ENCODE measurements at places on chromosomes 1 and 21.
A peak's percentile ranks its signal among the peaks of the same experiment; 100 is the strongest.

- peak; percentile 26 for DNase-seq
These were observed 12.9 kb upstream of the IL19 start for GRCh38 chr1:206757524-206758266.

GRCh38 chr1:39857126-39857878, 26.0 kb downstream of the TRIT1 start:
- DNase-seq: no peak

GRCh38 chr1:3775490-3776230, 3.1 kb downstream of the SMIM1 start:
- peak; percentile 59 for DNase-seq

DNA sequence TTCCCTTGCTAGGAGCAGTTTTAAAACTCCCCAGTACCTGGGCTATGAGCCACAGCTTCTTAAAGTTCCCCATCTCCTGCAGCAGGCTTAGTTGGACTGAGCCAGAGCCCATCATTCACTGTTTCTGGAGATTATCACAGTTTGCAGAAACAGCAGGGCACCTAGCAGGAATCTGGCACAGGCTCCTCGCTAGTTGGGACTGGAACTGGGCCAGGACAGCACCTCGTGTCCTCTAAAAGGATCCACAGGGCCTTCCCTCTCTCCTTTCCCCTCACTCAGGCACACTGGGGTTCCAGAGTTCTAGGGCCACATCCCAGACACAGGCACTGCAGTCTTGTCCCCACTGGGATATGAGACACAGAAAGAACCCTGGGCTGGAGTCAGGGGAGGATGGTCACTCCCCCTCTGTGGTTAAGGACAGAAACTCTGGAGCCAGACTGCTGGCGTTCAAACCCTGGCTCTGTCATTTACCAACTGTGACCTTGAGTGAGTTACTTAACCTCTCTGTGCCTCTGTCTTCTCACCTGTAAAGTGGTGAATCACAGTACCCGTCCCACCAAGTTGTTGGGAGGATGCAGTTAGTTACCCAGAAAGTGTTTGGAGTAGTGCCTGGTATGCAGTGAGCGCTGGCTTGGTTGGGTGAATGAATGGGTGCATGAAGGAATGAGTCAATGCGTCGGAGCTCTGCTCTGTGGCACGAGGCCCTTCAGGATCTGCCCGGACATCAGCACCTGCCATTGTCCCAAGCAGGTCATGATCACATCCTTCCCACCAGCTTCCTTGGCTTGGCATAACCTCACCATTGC, 18.8 kb upstream of the ECE1 start:
- no peak for DNase-seq

DNA sequence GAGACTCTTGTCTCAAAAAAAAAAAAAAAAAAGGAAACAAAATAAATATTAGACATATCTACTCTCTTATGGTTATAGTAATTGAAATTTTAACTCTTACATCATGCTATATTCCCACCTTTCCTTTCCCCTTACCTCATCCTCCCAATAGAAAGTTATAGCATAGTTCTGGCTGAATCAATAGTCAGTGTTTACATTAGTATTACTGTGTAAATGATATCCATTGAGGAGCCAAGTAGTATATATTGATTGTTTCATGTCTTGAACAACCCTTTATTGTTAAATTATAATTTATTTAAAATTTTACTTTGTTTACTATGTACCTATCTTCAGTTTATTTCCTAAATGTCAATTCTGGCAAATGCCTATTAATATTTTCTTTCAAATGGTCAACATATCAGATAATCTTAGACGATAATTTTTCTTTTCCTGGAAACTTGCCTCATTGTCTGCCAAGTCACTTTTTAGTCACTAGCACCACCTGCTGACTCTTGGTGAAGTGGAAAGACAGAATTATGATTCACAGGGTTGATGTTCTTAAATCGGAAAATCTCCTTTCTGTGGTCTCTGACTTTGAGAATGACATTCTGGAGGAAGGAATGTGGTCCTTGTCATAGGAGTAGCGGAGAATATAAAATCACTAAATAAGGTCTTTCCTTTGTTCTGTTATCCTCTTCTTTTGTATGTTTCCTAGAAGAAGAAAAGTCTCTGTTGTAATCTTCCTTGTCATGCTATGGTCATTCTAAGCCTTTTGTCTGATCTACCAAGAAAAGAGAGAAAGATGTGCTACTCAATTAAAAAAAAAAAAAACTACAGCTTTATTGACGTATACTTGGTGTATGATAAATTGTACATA, 8.6 kb downstream of the HJV start:
- no peak for DNase-seq

GRCh38 chr21:16363518-16363917, 633.7 kb downstream of the USP25 start:
- no peak for DNase-seq

- DNase-seq: no peak
These were observed 17.3 kb upstream of the ABCG1 start for GRCh38 chr21:42201615-42202161.

- DNase-seq: no peak
These were observed 103.0 kb downstream of the CAMTA1 start for GRCh38 chr1:6888268-6888667.

- no peak for DNase-seq
These were observed 567.0 kb downstream of the AJAP1 start for GRCh38 chr1:5221451-5221850.

GRCh38 chr1:221832617-221833016, 90.7 kb upstream of the DUSP10 start:
- no peak for DNase-seq

- DNase-seq: peak; percentile 76
These were observed 69.2 kb upstream of the SSBP3 start for GRCh38 chr1:54475357-54475881.

DNA sequence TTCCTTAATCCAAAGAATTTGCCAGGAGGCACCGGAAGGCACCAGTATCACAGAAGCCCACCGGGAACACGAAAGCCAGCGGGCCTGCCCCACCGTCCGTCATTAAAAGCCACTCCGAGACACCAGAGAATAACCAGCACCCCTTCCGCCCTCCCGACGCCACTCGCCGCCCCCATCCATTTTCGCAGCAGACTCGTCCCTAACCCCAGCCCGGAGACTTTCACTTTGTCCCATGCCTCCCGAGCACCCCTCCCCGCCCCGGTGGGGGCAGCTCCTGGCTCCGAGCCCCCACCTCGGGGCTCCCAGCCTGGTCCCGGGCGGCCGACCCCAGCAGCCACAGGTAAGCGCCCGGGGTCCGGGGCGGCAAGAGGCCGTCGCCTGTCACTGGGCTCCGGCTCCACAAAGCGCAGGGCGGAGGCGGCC, 105.4 kb downstream of the SLC45A1 start:
- DNase-seq: peak; percentile 21

DNA sequence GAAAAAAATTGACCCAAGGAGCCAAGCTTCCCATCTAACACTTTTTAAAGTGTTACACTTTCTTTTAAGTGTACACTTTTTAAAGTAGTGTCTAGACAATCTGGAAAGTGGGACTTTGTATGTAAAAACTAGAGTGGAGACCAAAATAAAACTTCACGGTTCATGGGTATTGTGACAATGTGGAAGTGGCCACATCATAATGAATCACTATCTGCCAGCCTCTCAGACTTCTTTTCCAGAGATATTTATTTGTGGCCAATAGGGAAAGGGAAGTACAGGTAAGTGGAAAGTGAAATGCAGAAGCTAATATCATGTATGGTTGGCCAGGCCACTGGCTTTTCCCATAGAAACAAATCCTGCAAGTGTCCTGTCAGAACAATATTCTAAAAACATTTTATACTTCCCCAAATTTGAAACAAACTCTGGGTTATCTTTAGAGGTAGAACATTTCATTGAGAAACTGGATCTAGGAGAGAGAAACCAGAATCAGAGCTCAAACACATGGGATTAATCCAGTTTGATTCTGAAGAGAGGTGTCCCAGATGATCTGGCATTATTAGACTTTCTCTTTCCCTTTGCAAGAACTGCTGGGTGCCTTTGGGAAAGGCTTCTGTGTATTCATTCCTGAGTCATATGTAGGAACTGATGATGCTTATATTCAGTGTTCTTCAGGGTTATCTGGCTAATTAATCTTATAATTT, 2.0 kb downstream of the TNFSF18 start:
- DNase-seq: no peak

- DNase-seq: no peak
These were observed 16.8 kb downstream of the LGR6 start for GRCh38 chr1:202210385-202210784.

- DNase-seq: no peak
These were observed 42.4 kb upstream of the TACSTD2 start for GRCh38 chr1:58619286-58620054.

DNA sequence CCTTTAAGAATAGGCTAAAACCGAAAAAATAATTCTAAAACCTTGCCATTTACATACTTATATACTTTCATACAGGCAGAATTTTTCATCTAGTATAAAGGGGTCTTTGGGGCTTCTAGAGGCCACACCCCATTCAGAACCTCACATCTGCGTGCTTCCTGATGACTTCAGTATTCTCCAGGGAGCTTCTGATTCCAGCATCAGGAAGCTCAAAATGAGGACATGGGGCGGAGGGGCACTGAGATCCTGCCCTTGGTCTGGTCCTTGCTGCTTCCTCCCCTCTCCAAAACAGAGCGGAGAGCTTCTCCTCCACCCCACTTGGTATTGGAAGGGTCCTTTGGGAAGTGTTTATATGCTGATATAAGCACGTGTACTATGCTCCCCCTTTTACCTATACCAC, 13.8 kb downstream of the PAX7 start:
- DNase-seq: no peak

DNA sequence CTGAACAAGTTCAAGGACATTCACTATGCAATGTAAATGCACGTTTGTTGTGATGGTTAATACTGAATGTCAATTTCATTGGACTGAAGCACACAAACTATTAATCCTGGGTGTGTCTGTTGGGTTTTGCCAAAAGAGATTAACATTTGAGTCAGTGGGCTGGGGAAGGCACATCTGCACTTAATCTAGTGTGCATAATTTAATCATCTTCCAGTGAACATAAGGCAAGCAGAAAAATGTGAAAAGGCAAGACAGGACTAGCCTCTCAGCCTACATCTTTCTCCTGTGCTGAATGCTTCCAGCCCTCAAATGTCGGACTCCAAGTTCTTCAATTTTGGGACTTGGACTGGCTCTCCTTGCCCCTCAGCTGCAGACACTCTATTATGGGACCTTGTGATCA, 40.1 kb downstream of the PRPF38A start:
- no peak for DNase-seq

GRCh38 chr1:61124696-61125095, 42.3 kb downstream of the NFIA start:
- DNase-seq: no peak

GRCh38 chr1:201253906-201254624, 29.2 kb upstream of the PKP1 start:
- no peak for DNase-seq

DNA sequence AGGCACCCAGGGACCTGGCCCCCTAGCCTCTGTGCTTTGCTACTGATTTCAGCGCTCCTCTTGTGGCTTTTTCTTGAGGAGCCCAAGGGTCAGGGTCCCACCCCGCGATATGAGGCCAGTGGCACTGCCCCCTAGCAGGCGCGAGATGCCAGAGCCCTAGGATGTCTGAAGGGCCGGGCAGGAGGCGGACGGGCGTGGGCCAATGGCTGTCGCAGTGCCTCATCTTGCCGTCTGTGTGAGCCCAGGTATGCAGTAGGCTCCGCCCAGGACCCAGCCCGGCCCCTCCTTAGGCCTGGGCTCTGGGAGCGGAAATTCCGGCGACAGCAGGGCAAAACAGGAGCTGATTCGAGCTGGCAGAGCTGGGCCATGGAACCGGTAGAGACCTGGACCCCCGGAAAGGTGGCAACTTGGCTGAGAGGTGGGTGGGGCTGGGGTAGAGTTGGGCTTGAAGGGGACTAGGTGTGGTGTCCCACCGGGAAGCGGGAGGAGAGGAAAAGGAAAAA, at the start of gene CNKSR1:
CNKSR1 (plus strand) TSS at position 310 of the 503 bp plus-strand sequence; CDS start at position 367, 57 bp downstream.
- no peak for DNase-seq

DNA sequence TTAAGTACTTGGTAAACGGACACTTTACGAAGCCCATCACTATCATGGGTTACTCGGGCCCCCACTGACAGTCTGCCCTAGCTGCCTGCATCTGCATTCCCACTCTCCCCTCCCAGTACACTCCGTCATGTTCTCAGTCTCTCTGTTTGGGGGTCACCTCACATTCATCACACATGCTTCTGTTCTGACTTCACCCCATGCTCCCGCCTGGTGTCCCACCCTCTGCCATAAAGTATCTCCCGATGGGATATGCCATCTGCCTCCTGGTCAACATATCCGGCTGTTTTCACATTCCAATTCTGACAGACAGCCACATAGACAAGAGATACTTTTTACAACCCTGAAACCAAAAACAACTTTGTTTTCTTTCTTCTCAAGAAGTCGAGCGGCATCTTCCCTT, 1.0 kb downstream of the OLFML2B start:
- DNase-seq: no peak

DNA sequence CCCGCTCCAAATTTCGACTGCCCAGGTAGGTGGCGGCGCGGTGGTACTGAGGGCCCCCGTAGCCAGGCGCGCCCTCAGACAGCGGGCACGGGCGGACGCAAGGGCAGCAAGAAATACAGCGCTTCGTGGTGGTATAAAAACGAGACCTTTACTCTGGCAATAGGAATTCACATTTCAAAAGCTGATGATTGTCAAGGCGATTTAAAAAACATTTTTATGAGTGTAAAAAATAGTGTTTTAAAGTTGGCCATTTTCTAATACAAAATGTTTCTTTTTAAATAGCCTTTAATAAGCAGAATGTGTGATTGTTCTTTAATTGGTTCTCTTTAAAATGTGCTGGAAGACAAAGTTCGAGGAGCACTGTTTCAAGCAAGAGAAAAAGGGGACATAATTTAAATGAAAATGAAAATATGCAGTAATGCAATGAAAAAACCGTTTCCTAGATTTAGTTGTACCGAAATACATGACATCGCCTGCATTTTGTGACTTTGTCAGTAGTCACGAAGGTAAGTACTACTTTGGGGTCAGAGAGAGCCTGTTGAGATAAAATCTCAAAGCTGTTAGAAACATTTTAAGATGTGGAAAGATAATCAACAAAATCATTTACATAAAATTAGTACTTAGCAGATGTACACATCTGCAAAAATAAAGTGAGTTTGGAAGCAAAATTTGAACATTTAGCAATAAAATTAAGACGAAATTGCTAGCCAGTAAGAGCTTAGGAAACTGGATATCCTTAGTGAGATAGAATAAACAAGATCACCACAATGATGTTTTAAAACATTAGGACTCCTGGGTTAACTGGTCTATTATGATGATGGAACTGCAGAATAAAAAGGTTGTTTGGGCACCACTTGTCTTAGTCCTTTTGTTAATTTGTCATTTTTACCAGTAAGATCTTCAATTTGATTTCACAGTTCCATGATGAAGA, 1.1 kb upstream of the PSMG1 start:
- no peak for DNase-seq
